Activated naive CD4-positive, alpha-beta T cell (primary cell): ENCODE measurements at places on chromosomes 3 and 15.

GRCh38 chr3:71313844-71314243 is 269.7 kb downstream of the FOXP1 start:
- DNase-seq, result no peak

GRCh38 chr3:23017801-23018200 is 185.3 kb upstream of the UBE2E2 start:
- no peak for DNase-seq

DNA sequence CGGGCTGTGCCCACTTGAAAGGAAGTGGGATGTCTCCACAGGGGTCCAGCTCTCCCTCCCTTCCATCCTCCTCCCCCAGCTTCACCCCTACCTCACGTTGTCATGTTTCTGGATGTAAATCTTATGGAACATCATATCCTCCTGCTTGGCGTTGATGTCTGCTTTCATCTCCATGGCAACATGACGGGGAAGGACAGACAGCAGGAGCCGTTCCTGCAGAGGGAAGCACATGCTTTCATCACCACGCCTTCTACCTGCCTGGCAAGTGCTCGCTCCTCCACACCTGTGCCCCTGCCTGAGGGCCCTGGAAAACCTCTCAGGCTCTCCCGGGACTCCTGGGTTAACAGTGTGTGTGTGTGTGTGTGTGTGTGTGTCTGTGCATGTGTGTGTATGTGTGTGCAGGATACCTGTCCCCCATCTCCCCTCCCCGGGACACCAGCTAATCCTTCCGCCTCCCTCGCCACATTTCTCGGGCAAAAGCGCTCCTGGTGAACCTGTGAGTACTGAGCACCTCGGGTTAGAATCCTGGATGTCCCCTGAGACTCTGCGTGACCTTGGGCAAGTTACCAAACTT is 101.1 kb downstream of the ADCY5 start:
- no peak for DNase-seq

DNA sequence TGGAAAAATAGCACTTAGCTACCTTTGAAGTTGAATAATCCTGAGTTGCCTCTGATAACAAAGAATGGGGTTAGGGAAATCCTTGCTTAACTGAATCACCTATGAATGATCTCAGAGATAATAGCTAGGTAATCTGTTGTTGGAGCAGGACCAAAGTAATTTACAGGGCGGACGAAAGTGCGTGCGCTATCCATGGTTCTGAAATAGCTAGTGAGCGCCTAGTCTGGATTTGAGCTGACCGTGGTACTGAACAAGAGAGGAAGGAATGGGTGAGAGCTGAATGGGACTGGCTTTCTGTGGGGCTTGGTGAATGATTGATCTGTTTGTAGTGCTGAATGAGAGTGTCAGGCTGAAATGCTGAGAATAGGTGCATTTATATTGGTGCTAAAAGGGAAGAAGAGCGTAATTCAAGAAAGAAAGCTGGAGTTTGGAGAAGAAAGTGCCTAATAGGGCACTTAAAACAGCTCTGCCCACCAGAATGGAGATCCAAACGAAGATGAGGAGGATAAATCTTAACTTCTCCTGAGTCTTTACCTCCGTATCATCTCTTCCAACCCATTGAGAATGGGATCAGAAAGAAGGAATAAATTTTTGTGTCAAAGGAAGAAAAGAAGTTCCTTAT is 10.1 kb downstream of the SCN10A start:
- DNase-seq, result no peak

- no peak for DNase-seq
These were observed 3.7 kb downstream of the KPNA1 start for GRCh38 chr3:122510878-122511535.

DNA sequence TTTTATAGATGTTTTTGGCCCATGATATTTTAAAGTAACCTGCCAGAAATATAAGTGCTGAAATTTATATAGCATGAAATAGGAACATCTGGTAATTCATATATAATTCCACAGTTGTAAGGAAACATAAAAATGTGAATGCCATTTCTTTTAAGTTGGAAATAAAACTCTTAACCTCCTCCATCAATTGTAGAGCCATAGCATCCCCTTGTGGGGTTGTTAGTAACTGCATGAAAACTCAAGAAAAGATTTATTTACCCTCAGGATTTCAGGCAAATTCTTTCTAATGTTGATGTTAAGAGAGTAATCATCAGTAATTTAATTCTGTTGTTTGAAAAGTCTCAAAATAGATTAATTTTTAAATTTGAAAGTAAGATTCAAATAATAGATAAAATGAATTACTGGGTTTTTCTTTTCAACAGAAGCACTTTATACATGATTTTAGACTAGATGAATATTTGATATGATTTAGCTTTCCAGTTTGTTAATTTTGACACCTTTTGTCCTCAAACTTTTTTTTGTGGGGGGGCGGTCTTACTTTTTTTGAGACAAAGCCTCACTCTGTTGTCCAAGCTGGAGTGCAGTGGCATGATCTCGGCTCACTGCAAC is 74.7 kb downstream of the RASA2 start:
- DNase-seq, result no peak

DNA sequence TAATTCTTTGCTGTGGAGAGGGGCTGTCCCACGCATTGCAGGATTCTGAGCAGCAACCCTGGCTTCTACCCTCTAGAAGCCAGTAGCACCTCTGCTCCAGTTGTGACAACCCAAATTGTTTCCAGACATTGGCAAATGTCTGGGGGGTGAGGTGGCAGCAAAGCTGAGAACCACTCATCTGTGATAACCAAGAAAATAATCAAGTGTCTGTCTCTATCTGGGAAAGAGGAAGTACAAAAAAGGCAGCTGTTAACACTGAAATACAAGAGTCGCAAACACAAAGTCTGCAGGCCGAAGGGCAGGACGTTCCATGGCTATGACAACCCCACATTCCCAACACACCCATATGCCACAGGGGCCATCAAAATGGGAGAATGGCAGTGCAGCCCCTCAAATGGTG is 42.2 kb upstream of the GNB5 start:
- no peak for DNase-seq

GRCh38 chr15:61133361-61133760 is 95.7 kb downstream of the RORA start:
- DNase-seq, result no peak

DNA sequence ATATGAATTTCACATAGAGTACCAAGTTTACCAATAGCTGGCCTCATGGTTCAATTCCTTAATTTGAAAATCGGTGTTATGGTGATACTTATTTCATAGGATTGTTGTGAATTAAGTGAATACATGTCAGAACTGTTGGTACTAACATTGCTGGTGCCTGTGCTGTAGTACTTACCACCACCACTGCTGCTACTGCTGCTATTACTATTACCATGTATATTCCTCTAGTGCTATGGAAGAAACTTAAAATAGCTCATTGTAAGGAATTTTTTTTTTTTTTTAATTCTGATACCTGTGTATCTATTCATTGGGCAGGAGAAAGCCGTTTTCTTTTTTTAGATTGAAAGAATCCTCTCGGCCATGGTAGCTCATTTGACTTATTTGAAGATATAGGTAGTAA is 3.6 kb downstream of the FYTTD1 start:
- no peak for DNase-seq

DNA sequence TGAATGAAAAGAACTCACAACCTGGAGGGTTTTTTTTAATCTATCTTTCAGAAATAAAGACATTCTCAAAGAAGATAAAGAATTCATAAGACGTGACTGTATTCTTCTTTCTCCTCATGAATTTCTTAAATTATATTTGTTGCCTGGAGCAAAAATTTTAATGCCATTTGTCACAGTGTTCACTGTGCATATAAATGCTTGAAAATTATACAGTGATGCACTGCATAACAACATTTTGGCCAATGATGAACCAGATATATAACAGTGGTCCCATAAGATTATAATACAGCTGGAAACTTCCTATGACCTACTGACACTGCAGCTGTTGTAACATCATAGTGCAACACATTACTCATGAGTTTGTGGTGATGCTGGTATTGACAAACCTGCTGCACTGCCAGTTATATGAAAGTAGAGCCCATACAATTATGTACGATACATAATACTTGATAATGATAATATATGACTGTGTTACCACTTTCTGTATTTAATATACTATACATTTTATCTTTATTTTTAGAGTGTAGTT is 67.3 kb downstream of the P2RY1 start:
- DNase-seq, result no peak

DNA sequence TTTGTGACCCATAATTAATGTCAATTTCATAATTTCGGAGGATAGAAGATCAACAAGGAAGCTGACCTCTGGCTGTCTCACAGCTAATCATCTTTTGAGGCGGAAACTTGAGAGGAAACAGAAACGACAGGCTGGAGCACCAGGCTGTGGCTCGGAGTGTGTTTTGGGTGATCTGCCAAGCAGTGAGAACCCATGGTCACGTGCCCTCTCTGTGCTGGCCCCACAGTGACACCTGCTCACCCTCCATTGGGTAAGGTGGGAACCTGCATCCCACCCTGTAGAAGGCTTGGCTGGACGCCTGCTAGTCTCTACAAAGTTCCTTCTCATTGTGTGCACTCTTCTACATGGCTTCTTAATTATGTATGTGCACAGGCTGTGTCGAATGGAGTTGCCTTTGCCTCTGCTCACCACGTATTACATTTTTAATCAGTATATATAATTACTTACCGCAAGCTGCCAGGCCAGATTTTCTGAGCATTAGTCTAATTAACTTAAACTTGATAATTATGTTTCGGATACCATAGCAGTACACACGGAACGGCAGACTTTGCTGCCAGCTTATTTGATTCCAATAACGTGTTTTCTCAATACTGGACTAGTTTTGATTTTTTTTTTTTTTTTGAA is 719.4 kb upstream of the CFAP20DC start:
- no peak for DNase-seq

DNA sequence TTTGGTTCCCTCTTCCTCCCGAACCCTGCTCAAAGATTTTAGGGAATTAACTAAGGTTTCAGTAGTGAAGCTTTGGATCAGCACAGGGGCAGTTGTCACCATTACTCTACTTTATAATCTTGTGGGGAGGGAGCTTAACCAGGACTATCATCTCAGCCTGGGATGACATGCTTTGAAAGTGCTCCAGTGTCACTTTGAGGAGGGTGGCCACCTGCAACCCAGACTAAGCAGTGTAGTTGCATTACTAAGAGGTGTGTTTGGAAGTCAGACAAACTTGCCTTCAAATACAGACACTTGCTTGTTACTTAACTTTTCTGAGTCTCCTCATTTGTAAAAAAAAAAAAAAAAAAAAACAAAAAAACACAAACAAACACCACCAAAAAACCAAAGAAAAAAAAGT is 340.3 kb upstream of the TBL1XR1 start:
- no peak for DNase-seq

DNA sequence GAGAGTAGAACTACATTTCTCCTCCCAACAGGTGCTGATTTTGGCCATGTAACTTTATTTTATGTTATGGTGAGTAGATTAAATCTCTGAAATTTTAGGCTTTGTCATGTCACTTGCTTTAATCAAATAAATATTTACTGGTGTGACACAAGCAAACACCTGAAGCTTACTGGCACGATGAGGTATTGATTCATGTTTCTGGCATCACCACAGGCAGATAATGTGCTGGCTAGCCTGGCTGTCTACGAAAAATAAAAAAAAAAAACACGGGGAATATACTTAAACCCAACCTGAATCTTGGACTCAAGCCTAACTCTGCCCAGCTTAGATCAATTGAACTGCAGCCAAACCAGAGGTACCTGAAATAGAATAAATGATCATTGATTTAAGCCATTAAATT is 65.6 kb upstream of the CADM2 start:
- no peak for DNase-seq

DNA sequence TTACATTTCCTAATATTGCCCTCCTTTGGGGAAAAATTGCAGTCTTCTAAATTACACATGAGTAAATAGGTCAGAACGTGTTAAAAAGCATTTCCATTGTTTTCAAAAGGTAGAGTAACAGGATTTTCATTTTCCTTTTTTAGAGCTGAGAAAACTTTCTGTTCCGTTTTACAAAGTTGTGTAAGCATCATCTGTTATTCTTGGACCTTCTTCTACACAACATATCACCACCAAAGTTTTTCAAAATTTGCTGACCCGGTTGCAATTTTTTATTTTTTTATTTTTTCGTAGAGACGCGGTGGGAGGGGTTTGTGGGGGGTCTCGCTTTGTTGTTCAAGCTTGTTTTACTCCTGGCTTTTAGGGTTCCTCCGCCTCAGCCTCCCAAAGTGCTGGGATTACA is 1.1 kb downstream of the CCDC39 start:
- no peak for DNase-seq

DNA sequence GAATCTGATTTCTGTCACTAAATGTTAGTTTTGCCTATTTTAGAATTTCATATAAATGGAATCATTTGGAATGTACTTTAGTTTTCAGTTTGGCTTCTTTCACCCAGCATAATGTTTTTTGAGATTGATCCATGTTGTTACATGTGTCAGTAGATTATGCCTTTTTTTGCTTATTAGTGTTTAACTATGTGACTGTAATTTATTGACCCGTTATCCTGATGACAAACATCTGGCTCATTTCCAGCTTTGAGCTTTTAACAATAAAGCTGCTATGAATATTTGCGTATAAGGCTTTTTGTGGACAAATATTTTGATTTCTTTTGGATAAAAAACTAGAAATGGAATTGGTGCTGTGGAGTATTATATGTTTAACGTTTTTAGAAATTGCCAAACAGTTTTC is 254.5 kb upstream of the CFAP20DC start:
- no peak for DNase-seq

- no peak for DNase-seq
These were observed 30.4 kb downstream of the MECOM start for GRCh38 chr3:169633105-169633504.

- DNase-seq, result no peak
These were observed 43.6 kb downstream of the FOXB1 start for GRCh38 chr15:60047701-60048100.

- no peak for DNase-seq
These were observed at the start of gene APOD for GRCh38 chr3:195583831-195584542. APOD (minus strand) TSS chr3:195583940; CDS start chr3:195579461, 4,479 bp downstream.

DNA sequence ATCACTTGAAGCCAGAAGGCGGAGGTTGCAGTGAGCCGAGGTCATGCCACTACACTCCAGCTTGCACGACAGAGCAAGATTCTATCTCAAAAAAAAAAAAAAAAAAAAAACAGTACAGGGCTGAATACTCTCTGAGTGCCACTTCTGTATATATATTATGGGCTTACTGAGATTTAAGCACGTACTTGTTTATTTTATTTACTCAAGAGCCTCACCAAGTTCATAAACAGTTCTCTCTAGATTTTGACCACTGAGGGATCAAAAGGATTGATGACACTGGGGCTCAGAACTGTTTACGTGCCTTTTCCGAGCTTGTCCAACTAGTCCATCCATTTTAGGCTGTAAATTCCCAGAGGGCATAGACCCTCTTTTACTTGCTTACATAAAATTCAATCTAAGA is 81.5 kb downstream of the FRMD4B start:
- no peak for DNase-seq
